ENCODE measurements at places on chromosomes 12 and 14.
A peak's percentile ranks its signal among the peaks of the same experiment; 100 is the strongest.

GRCh38 chr14:100129161-100129589, 30.3 kb downstream of the DEGS2 start:
- H3K4me3 ChIP-seq = no peak overlapping the region
- no peaks in the 10 kb centered on the region for H3K4me1 ChIP-seq
- no peak for DNase-seq
- peaks cover 11% of the 10 kb centered on the region for H3K36me3 ChIP-seq

- H3K27ac ChIP-seq = no peak overlapping the region
- 0 out of 3 replicates have a peak overlapping the region, but pooled peaks have one; percentile 30 for H3K4me3 ChIP-seq
- H3K27me3 ChIP-seq = no peaks in the 10 kb centered on the region
- no peaks in the 10 kb centered on the region for H3K36me3 ChIP-seq
- DNase-seq = no peak
These were observed 2.0 kb upstream of the ANG start for GRCh38 chr14:20686386-20687143.

GRCh38 chr12:116818341-116818856, 62.8 kb downstream of the HRK start:
- no peak for DNase-seq
- no peak overlapping the region for H3K27ac ChIP-seq
- H3K4me3 ChIP-seq = peak overlapping the region; percentile 97
- no peaks in the 10 kb centered on the region for H3K36me3 ChIP-seq
- H3K4me1 ChIP-seq = no peaks in the 10 kb centered on the region
- H3K27me3 ChIP-seq = no peaks in the 10 kb centered on the region

GRCh38 chr12:3666441-3666840, 86.5 kb downstream of the CRACR2A start:
- no peak overlapping the region for H3K4me3 ChIP-seq
- H3K4me1 ChIP-seq = peaks cover 4% of the 10 kb centered on the region
- H3K36me3 ChIP-seq = no peaks in the 10 kb centered on the region
- no peak overlapping the region for H3K27ac ChIP-seq
- DNase-seq = no peak

DNA sequence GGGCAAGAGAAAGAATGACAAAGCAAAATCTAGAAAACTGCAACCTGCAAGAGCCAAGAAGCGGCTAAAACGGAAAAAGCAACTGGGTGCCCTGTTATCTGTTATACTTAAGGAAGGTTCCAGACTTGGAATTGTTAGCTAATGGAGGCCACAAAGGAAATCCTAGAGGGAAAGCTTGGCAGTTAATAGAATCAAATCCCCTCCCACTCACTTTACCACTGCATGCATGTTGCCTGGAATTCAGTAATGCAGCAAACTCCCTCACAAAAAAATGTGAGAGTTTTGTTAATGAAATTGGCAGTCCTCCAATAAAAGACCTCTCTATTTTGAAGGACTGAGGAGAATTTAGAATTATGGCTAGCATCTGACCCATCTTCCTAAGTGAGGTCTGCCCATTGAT, 164.2 kb upstream of the SOX5 start:
- no peaks in the 10 kb centered on the region for H3K27me3 ChIP-seq
- no peak for DNase-seq
- no peak overlapping the region for H3K27ac ChIP-seq
- no peaks in the 10 kb centered on the region for H3K4me1 ChIP-seq

- H3K4me1 ChIP-seq = no peaks in the 10 kb centered on the region
- peaks cover 51% of the 10 kb centered on the region for H3K27me3 ChIP-seq
- DNase-seq = no peak
- no peak overlapping the region for H3K27ac ChIP-seq
- no peaks in the 10 kb centered on the region for H3K36me3 ChIP-seq
These were observed 3.2 kb downstream of the PRPH start for GRCh38 chr12:49298160-49298559.

DNA sequence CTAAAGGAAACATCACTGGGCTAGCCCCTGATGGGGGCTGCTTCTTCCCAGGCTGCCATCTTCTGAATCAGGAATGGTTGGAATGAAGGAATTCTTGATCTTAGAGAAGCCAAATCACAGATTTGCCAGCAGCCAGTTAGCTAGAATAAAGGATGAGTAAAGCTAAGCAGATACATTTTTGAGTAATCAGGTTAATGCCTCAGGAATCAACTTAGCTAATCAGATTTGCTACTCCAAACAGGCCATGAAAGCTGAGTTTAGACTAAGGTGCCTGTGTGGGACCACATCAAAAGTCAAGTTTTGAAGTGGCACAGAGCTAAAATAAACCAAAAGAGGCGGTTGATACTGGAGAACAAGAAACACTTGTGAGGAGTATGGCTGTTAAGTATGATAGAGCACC, 28.8 kb upstream of the LMO3 start:
- no peak for DNase-seq
- no peaks in the 10 kb centered on the region for H3K27me3 ChIP-seq
- H3K4me3 ChIP-seq = no peak overlapping the region
- H3K4me1 ChIP-seq = no peaks in the 10 kb centered on the region
- H3K36me3 ChIP-seq = no peaks in the 10 kb centered on the region

Data from H9 (cell line).